Sciatic nerve (tissue), 2 donors: ENCODE measurements at places on chromosomes 3 and 15. TPM values are rescaled to one million over a fixed set of nuclear protein-coding genes. Genes with fewer than 3 reads are reported as not detected.

GRCh38 chr15:25053000-25053815 is 98.4 kb downstream of the SNRPN start:
- peak; percentile 15 for DNase-seq

DNA sequence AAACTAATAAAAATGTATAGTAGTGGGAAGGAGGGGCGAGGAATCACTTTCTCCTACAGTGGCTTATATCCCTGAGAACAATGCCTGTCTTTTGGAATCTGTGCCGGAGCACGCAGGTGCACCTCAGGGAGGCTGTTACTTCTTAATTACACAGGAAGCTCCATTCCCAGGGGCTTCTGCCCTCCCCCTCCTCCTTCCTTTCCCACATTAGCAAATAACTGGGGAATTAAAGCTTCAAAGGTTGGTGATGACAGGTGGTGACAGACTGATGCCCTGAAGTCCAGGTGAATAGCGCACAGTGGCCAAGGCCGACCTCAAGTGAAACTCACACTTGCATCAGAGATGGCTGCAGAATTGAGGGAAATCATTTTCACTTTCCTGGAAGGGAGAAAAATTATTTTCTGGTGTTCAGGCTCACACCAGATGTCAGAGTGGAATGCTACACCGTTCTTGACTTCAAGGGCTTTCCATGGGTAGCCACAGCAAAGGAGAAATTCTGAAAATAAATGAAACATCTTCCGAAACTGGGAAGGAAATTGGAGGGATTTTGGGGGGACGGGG is 3.7 kb downstream of the GRAMD2A start:
- DNase-seq: no peak

- peak; percentile 93 for DNase-seq
These were observed at the start of gene ZNF621 for GRCh38 chr3:40524568-40525285. TSS of gene ZNF621 (plus strand) at chr3:40524960. CDS start at chr3:40525841, 881 bp downstream.

Gene CLDN16
- 0.53 TPM for total RNA-seq

GRCh38 chr15:78739996-78740903 is 71.0 kb downstream of the ADAMTS7 start:
- no peak for DNase-seq

Gene SEMA3G
- 38.3 TPM for total RNA-seq

DNA sequence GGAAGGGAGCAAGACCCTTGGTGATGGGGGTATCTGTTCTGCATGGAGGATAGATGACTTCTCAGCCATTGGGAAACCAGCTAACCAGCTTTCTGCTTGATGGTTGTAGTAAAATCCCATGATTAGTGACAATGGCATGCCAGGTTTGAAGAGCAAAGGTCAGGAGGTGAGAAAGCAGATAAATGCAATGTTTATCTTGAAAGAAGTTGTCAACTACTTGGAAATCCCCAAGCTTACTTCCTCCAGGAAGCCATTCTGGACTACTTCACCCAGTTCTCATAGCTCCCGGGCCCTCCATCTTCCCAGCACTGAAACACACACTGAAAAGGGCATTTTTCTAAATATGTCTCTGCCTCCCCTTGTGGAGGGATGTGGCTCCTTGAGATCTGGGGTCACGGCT is 51.3 kb downstream of the SMAD3 start:
- DNase-seq: no peak

DNA sequence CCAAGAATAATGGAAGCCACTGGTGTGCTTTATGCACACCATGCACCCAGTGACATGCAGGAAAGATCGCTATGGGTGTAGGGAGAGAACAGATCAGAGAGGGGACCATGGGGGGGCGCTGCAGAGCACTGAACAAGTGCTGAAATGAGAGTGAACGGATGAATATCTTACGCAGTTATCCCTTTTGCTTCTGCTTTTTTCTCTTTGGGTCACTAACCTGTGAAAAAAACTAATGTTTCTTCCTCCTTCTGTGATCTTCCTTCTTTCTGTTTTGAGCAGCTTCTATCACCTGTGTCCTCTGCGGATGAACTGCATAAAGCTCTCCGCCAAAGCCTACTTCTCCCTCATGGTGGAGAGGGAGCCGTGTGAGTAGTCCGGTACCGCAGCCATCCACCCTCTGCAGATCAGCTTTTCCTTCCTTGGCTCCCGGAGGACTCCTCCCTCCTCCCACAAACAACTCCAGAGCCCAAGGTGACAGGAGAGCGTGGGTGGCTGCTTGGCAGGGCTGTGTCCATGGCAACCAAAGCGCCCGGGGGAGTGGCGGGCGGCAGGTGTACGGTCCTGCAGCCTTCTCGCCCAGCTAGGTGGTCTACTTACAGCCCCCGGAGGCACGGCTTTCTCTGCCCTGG is 106.2 kb downstream of the DGKG start:
- DNase-seq: no peak

DNA sequence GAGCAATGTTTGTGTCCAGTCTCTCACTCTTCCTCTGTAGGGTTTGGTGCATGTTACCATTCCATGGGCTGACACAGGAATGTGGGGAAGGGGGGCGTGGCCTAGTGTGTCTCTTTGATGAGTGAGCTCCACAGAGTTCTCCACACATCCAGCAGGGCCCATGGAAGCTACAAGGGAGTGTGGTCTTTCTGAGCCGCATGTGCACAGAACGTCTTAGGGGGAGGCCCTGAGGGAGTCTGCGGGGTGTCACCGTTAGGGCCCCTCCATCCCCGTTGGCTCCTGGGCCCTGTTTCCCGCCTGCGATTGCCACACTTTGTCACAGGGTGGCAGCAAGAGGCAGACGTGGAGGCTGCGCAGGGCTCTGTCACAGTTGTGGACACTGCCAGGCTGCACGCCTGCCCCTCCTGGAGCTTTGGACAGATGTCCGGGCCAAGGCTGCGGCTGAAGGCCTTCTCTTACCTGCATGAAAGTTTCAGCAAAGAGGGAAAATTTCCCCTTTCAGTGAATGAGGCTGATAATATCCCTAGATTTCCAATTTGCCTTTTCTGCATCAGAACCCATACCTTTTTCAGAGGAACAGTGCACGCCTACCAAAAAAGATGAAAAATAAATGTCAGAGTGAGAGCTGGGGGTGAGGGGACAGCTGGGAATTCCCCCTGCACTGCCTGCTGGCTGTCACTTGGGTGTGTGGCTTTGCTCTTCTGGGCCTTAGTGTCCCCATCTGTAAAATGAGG is 24.3 kb downstream of the CACNA2D3 start:
- no peak for DNase-seq

- DNase-seq: no peak
These were observed 6.9 kb downstream of the ACVR2B start for GRCh38 chr3:38460377-38461270.

DNA sequence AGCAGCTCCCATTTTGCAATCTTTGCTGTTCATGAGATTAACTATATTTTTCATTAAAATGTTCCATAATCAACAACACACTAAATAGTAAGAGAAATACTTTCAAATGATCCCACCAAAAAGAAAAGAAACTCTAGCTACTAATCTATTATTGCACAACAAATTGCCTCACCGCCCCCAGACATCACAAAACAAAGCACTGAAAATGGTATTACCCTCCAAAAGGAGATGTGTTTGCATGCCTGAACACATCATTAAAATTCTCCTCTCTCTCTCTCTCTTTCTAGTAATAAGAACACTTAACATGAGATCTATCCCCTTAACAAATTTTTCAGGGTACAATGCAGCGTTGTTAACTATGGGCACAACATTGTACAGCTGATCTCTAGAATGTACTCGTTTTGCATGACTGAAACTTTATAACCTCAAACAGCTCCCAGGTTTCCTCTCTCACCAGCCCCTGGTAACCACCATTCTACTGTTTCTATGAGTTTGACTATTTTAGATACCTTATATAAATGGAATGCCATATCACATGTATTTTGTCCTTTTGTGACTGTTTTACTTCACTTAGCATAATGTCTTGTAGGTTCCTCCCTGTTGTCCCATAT is 33.1 kb downstream of the WNT5A start:
- no peak for DNase-seq

GRCh38 chr15:74319596-74320351 is 47.7 kb downstream of the CYP11A1 start:
- DNase-seq: no peak

DNA sequence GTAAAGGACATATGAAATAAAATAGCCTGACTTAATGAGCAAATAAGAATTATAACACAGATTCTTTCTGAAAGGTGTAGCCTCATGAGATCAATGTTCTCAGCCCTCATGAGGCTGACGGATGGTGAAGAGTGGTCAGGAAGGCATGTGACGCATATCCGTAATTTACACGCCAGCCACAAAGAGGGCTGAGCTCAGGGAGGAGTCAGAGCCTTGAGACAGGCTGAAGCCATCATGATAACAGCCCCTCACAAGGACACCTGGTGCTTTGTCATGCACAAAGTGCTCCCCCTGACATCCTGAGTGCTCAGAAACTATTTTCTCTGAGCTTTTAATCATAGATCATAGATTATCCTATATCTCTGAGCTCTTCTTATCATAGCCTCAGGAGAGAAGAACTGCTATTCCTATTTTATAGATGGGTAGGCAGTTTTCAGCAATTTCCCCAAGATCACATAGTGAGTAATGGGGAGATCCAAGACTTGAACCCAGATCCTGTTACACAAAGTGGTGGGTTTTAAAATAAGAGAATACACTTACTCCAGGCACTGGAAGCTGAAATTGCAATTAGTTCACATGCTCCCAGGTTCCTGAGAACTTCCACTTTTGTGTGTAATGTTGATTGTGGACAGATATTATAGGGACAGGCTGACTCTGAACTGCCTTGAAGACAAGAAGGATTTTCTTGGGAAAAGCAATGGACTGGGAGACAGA is 267.1 kb downstream of the RPLP1 start:
- no peak for DNase-seq

- DNase-seq: no peak
These were observed 10.4 kb downstream of the CYP8B1 start for GRCh38 chr3:42865256-42865655.

DNA sequence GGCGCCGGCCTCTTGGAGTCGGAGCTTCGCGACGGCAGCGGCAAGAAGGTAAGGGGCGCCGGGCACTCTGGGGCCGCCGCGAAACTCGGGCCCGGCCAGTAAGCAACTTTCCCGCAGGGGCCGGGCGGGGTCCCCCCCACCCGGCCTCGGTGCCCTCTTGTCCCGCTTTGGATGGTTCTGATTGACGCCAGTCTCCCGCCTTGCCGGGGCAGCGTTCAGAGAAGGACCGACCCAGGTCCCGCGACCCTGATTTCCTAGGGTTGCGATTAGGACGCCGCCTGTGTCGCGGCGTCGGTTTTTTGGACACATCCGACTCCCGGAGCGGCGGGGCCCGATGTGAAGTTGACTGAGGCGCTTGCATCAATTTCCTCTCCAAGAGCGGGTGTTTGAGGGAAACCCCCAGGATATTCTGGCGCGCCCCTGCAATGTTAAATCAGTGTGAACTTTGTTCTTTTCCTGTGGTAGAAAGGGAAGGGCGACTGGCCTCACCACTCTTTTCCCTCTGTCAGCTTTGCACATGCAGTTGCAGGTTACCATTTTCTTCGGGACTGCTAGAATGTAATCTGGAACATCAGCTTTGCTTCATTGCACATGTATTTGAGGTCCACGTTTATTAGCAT is 755 bp downstream of the PDE8A start:
- peak; percentile 68 for DNase-seq

- no peak for DNase-seq
These were observed 29.1 kb upstream of the TBC1D23 start for GRCh38 chr3:100231668-100232067.

DNA sequence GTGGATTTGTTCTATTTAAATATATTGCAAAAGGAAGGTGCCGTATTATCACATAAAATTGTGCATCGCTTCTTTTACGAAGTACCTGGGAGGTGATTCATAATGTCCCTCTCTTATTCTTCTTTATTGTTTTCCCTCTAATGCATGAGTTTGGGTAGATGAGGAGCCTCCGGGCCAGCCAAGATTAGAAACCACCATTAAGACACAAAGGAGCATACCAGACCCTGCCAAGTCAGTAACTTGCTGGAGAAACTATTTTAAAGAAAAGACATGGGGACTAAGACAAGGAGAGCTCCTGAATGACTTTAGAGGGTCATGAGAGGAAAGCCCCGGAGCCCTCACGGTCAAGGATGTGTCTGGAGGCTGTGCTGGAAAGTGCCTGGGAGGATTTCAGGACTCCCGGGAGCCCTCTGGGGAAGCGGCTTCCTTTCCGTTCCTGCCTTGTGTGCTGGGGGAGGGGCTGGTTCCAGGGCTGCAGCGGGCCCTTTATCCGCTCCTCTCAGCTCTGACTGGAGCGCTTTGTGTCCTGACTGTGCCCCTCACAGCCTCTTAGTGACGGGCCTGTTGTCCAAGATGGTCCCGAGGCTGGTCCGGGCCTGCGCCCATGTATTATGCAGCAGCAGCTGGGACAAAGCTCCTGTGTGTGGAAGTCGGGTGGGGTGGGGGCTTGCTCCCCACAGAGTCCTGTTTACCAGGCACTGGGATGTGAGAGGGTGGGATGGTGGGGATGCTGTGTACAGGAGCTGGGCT is 35.7 kb downstream of the CORO2B start:
- peak; percentile 76 for DNase-seq
